ENCODE measurements at places on chromosomes 2 and 18.

DNA sequence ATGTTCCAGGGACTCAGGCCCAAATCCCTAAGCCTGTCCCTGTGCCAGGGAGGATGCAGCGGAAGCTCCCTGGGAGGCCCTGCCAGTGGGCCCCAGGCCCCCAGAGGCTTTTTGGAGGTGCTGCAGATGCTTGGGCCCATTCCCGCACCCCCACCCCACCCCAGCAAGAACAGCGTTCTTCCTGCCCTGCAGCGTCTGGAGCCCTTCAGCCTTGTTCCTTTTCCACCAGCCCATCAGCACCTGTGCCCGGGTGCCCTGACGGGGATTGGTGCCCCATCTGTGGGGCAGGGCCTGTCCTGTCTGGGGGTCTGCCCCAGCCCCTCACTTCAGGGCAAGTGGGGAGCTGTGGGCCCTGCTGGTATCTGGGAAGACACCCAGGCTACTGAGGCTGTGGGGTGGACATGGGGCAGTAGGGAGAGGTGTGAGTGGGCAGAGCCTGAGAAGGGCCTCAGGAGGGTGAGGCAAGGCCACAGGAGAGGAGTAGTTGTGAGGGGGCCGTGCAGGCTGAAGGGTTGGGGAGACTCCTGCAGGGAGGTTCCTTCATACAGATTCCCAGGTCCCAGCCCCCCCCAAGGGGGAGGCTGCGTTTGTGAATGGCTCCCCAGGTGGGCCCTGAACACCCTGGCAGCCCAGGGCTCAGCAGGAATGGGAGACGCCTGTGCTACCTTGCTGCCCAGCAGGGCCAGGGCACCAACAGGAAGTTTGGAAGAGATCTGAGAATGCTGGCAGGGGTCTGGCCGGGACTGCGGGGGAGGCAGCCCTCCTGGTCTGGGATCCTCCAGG, 2.4 kb downstream of the RNPEPL1 start:
- no peak for DNase-seq

DNA sequence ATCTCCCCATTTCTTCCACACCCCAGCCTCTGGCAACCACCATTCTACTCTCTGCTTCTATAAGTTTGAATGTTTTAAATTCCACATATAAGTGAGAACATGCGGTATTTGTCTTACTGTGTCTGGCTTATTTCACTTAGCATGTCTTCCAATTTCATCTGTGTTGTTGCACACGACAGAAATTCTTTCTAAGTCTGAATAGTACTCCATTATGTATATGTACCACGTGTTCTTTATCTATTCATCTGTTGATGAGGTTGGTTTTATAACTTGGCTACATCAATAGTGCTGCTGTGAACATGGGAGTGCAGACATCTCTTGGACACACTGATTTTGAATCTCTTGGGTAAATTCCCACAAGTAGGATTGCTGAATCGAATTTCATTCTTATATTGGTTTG, 31.8 kb upstream of the MTX2 start:
- DNase-seq, result no peak

- no peak for DNase-seq
Measured at GRCh38 chr2:219406861-219407230, 11.3 kb upstream of the DES start.

- DNase-seq, result no peak
Measured at GRCh38 chr2:88218981-88219380, 48.8 kb downstream of the THNSL2 start.

DNA sequence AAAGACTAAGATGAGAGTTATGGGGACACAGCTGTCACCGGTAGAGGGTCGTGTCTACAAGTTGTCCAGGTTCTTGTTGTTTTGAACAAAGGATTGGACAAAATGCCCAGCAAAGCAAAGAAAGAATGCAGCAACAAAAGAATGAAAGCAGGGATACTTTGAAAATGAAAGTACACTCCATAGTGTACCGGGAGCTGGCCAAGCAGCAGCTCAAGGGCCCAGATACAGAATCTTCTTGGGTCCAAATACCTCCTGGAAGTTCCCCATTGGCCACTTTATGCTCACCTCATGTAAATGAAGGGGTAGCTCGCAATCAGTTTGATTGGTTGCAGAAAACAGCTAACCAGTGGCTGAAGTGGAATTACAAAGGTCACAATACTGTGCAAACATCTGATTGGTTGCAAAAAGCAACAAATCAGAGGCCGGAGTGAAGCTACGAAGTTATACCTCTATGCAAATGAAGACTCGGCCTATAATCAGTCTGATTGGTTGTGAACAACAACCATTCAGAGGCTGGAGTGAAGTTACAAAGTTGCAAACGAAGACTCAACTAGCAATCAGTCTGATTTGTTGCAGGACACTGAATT, 474.9 kb upstream of the TMEFF2 start:
- no peak for DNase-seq

DNA sequence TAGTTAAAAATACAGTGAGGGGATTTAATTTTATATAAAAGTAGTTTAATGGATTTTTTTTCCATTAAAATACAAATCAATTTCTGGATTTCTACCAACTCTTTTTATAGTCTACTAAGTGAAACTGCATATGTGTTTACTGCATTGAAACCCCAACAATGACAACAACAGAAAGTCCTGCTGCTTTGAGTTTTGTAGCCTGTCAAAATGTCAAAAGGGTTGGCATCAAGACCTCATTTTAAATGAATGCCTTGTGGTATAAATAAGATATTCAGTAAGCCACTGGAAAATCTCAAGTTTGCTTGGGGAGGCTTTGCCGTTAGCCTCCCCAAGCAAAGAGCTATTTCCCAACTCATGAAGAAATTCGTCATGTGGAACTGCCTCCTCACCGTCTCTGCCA, 440.3 kb upstream of the HNMT start:
- no peak for DNase-seq

- DNase-seq, result no peak
Measured at GRCh38 chr2:72894514-72894913, 7.3 kb downstream of the SPR start.

- DNase-seq, result no peak
Measured at GRCh38 chr2:235045336-235045972, 93.6 kb downstream of the SH3BP4 start.

GRCh38 chr2:30663806-30664205, 143.4 kb downstream of the CAPN13 start:
- DNase-seq, result no peak

GRCh38 chr2:97967216-97967592, 28.5 kb downstream of the TMEM131 start:
- DNase-seq, result no peak

- no peak for DNase-seq
Measured at GRCh38 chr2:184004289-184004947, 593.9 kb upstream of the ZNF804A start.

GRCh38 chr2:102048465-102048864, 56.7 kb downstream of the IL1R2 start:
- DNase-seq, result no peak

DNA sequence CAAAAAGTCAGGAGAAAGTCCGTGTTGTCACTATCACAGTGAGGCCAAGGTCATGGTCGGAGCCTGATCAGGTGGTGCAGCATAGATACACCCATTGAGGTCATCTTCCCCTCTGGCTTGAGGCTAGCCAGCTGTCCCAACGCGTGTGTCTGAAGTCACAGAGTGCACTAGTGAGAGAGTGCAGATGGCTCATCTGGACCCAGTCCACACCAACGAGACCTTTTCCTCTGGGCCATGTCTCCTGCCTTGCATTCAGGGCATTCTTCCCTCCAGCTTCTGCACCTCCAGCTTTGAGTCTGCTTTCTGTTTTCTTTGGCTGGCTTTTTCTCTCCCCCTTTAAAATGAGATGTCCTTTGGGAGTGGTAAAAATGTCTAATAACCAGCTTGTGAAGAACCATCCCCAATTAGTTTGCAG, 146.9 kb downstream of the TDRD15 start:
- no peak for DNase-seq

GRCh38 chr2:233811732-233812131, 33.6 kb downstream of the MROH2A start:
- DNase-seq, result no peak

- no peak for DNase-seq
Measured at GRCh38 chr2:240477916-240478315, 42.5 kb downstream of the GPC1 start.

DNA sequence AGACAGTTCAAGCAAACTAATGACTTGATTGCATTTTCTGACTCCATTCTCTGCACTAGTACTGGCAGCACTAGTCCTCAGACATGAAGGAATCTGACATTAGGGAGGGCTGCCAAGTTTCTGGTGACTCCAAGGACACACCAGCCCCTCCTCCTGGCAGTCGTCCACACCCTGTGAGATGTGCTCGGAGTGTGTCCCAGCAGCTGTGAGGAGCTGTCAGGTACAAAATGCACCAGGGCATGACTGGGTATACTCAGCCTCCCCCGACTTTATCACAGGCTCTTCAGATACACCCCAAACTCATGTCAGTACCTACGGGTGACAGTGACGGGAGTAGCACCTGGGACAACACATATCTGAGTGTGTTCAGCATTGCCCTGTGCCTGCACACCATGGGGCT, 43.1 kb downstream of the EDAR start:
- DNase-seq, result no peak

DNA sequence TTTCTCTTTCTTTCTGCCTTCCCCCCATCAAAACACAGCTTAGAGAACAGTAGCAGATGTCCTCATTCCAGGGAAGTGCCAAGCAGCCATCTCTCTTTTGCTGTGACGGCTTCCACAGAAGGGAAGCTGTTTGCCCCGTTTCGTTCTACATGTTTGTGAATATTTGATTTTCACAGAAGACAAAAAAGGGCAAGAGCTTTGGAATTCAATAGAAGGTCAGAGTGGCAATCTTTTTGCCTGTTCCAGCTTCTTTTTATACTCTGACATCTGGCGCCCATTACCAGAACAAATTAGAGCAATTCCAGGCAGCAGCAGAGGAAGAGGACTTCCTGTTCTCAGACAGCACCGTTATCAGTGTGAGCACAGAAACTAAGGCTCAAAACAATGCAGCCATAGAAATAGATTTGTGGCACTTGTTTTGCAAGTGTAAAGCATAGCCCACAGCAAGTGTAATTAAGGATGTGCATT, 79.0 kb upstream of the CDH19 start:
- DNase-seq, result no peak

DNA sequence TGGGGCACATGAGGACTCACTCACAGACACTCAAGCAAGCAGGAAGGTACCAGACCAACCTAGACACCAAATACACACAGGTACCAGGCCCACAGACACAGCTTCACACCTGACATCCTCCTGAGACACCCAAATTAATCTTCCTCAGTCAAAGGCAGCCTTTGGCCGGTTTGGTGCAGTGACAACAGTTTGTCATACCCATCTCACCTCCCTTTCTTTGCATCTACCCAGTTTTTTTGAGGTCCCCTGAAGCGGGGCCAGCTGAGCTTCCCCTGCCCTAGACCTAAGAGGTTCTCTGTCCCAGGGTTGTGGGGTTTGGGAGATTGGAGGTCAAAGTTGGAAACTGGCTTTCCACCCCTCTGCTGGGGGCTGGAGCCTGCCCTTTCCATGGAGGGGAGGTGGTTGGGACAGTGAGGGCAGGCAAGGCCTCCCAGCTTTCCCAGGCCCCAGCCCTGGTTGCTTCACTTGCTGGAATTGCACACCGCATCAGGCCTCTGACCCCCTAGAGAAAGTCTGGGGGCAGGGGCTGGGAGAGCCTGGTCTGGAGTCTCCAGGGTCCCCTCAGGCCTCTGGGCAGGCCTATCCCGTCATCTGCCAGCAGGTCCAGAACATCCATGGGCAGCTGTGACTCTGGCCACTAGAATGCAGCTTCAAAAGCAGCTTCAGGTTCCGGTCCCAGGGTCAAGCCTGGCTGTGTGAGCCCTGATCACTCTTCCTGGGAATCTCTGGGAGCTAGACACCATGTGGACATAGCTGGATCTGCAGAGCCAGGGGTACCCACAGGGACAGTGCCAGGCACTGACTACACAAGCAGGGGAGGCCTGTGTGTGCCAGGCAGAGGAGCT, 12.5 kb upstream of the TEX261 start:
- DNase-seq, result no peak

DNA sequence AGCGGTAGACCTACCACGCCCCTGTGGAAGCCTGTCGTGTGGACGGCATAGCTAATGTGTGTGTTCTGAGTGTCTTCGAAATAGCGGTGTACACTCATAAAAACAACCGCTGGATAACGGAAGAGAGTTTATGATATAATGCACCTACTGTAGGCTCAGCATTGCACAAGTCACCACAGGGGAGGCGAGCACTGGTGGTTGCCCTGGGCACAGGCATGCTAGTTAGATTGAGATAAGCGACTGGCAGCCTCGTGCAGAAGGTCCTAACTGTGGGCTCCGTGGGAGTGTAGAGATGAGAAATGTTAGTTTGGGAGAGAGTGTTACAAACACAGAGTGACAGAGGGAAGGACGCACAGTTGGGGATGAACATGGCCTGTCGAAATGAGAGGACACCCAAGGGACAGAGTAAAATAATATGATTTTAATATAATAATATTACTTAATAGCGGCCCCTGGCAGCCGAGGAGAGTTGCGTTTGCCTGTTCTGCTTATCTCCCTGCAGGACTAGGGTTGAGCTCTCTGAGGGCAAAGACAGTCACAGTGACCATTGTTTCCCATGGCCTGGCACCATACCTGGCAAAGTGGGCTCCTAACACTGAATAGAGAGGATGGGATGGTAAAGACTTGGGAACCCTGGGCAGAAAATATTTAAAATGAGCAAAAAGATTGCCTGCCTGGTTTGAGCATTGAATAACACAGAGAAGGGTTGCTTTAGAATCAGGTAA, 204.2 kb downstream of the GBX2 start:
- no peak for DNase-seq

GRCh38 chr2:211367711-211368110, 811.3 kb downstream of the CPS1 start:
- no peak for DNase-seq

GRCh38 chr2:80303909-80304837, at the start of gene LRRTM1:
Gene LRRTM1 (minus strand): TSS chr2:80304752. CDS start chr2:80303819, 933 bp downstream.
- DNase-seq, result no peak

DNA sequence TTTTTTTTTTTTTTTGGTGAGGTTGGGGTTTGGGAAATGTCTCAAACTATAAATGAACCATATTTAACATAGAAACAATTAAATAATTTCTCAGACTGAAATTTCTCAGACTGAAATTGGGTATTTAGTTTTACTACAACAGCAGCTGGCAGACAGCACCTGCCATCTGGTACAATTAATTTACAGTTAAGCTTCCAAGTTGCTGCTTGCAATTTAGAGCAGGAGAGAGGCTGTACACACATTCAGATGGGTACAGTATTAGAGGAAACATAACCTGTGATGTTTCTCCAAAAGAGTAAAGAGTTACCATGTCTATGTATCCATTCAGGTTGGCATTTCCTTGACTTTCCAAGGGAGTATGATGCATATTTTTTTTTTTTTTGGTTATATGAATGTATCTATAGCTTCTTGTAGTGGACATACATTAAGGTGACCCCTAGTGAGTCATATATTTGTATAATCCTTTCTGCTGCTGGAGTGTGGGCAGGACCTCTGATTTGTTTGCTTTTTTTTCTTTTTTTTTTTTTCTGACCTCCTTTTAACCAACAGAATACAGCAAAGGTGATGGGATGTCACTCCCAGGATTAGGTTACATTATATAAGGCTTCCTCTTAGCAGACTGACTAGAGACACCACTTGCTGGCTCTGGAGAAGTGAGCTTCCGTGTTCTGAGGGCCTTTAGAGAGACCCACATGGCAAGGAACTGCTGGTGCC, 201.7 kb downstream of the PTH2R start:
- DNase-seq, result no peak
